ENCODE measurements at places on chromosomes 7 and 10.

GRCh38 chr7:47391726-47392125, 190.2 kb downstream of the TNS3 start:
- DNase-seq, result no peak

DNA sequence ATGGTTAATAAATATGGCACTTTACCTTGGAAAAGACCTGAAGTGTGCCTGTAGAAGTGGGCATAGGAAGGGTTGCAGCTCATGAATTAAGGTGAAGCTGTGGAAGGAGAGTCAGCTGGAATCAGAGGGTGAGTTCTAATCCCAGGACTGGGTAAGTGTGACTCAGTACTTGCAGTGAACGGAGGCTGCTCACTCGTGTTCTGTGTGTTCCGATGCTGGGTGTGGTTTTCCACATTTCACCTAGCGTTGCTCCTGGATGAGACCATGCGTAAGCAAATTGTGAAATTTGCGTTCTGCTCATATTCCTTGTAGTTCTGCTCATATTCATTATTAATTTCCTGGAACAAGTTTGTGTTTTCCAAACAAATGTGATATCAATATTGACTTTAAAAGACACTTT, 22.4 kb upstream of the TMEM236 start:
- DNase-seq, result no peak

GRCh38 chr10:81096558-81096957, 558.9 kb downstream of the SH2D4B start:
- DNase-seq, result no peak

DNA sequence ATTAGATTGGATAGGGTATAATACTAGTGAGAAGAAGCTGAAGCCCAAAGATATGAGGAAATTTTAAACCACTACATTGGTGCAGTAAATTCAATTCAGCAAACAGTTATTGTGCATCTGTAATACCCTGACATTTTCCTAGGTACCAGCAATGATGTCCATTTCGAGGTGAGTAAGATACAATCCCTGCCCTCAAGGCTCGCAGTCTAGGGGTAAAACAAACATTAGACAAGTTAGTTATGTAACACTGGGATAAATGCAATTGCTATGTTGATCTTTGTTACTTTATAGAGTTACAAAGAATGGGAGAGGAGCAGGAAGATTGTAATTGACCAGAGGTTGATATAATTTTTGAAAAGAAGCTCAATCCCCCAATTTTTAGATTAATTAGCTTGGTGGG, 168.1 kb downstream of the PRKG1 start:
- no peak for DNase-seq

GRCh38 chr10:8069108-8069507, 14.6 kb downstream of the GATA3 start:
- DNase-seq, result no peak
